ENCODE measurements at places on chromosomes 2 and 18.

- no peak for DNase-seq
Measured at GRCh38 chr18:48572402-48573126, 33.7 kb downstream of the CTIF start.

- no peak for DNase-seq
Measured at GRCh38 chr2:207482630-207483029, 47.1 kb upstream of the CREB1 start.

- no peak for DNase-seq
Measured at GRCh38 chr2:188478724-188479123, 187.1 kb downstream of the GULP1 start.

GRCh38 chr2:149009576-149010461 is 28.7 kb upstream of the LYPD6B start:
- DNase-seq: no peak

GRCh38 chr2:113116100-113116958 is 11.1 kb upstream of the IL1RN start:
- no peak for DNase-seq

GRCh38 chr2:39851651-39852110 is 72.6 kb upstream of the THUMPD2 start:
- DNase-seq: no peak

- no peak for DNase-seq
Measured at GRCh38 chr2:197204519-197205250, 105.9 kb downstream of the ANKRD44 start.

GRCh38 chr2:205566606-205567168 is 115.6 kb upstream of the NRP2 start:
- DNase-seq: no peak

DNA sequence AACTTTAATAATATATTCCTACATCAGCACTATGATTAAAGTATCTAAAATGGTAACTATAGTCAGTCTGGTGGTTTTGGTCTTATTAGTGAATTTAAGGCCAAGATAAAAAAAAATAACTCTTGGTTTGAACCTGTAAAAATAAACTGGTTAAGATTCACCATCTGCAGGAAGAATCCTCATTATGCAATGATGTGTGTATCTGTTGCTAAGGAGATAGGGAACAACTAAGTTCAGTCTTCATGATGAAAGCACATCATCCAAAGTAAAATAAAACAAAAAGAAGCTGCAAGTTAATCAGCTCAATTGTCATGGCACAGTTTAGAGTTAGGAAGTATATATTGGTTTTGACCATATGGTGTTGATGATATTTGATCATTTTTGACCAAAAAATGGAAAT is 466.0 kb downstream of the NYAP2 start:
- DNase-seq: no peak

GRCh38 chr2:88451811-88452564 is 505 bp downstream of the FOXI3 start:
- DNase-seq: peak; percentile 18

DNA sequence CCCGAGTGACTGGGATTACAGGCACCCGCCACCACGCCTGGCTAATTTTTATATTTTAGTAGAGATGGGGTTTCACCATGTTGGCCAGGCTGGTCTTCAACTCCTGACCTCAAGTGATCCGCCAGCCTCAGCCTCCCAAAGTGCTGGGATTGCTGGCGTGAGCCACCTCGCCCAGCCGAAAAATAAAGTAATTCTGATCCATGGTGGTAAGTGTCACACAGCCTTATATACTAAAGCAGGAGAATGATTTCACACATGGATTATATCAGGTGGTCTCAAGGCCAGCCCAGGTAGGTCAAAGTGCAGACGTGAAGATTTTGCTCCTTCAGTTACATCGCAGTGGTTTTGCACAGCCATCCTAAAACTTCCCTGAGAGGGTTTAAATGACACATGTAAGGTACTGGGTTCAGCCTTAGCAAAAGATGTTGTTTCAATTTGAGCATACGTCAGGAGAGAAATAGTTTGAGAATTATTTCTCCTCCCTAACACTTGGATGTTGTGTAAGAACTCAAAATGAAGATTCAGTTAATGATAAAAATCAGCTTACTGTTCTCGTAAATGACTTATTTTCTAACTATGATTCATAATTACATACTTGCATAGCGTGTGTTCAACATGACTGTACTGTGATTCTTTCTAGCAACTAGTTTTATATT is 93.0 kb upstream of the SLC39A10 start:
- DNase-seq: no peak

Data from left colon (tissue), 2 donors.